ENCODE measurements at places on chromosomes 12 and 14. TPM values are rescaled to one million over a fixed set of nuclear protein-coding genes. Genes with fewer than 3 reads are reported as not detected.

- no peak overlapping the region for H3K27ac ChIP-seq
- peaks cover 98% of the 10 kb centered on the region for H3K36me3 ChIP-seq
- H3K4me3 ChIP-seq = no peak overlapping the region
- DNase-seq = no peak
- H3K27me3 ChIP-seq = no peaks in the 10 kb centered on the region
- no peaks in the 10 kb centered on the region for H3K4me1 ChIP-seq
These were observed 15.9 kb downstream of the P2RX2 start for GRCh38 chr12:132634411-132634990.

The PLD4 gene
- total RNA-seq = not detected

GRCh38 chr12:126742241-126742641 lies 1524.7 kb upstream of the TMEM132C start:
- no peak for DNase-seq
- H3K4me1 ChIP-seq = no peaks in the 10 kb centered on the region
- H3K27me3 ChIP-seq = no peaks in the 10 kb centered on the region
- no peak overlapping the region for H3K4me3 ChIP-seq

DNA sequence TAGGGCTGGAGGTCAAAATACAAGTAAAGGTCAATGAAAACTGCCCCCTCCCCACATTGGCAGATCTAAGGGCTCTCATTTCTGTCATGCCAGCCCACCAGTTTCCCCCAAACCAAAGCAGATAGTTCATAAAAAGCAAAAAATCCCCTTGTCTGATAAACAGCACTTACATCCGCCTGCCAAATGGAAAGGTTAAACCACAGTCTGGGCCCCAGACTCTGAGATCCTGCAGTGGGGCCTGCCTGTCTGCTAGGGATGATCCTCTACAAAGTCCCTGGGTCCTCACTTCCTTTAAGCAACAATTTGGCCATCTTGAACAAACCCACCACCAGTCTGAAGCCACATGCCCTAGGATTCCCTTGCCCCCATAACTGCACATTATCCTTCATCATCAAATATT lies 9.7 kb upstream of the RPS26 start:
- no peaks in the 10 kb centered on the region for H3K4me1 ChIP-seq
- no peak for DNase-seq
- no peak overlapping the region for H3K27ac ChIP-seq
